DMS53 (cell line): ENCODE measurements at places on chromosomes 13 and 19.

- no peak for DNase-seq
Observed at GRCh38 chr13:84129966-84130365, 247.7 kb upstream of the SLITRK1 start.

GRCh38 chr13:110322126-110322827, 15.2 kb downstream of the COL4A2 start:
- no peak for DNase-seq

GRCh38 chr13:50691176-50691680, 152.3 kb downstream of the DLEU7 start:
- peak; percentile 9 for DNase-seq

- DNase-seq: no peak
Observed at GRCh38 chr13:50783066-50783465, 60.4 kb downstream of the DLEU7 start.

GRCh38 chr13:27405546-27406134, 18.8 kb upstream of the GTF3A start:
- peak; percentile 73 for DNase-seq

DNA sequence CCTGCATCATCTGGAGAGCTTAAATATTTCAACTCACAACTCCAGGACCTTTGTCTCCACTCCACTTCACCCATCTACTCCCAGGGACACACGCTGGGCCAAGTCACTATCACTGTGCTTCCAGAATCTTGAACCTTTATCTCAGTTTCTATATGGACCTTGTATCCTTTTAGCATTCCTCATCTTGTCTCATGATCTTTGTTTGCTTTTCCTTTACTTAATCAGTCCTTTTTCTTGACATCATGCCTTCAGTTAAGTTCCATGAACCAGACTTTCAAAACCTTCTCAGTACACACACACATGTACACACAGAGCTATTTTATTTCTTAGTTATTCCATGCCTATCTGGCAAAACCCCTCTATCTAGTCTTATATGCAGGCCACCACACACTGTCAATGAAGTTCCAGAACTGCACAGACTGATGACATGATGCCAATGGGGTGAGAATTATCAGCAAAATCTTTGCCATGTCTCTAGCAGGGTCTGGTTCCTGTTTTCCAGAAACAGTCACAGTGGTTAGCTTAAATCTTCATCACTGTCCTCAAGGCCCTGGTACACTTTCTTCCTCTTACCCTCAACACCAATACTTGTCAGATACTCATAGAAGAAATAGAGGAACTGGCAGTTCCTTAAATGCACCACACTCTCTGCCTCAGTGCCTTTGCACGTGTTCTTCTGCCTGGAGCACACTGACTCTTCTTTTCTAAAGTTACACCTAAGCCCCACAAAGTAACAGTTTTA, 77.6 kb upstream of the STARD13 start:
- no peak for DNase-seq

- DNase-seq: no peak
Observed at GRCh38 chr19:49588365-49589122, 2.4 kb upstream of the PRR12 start.

DNA sequence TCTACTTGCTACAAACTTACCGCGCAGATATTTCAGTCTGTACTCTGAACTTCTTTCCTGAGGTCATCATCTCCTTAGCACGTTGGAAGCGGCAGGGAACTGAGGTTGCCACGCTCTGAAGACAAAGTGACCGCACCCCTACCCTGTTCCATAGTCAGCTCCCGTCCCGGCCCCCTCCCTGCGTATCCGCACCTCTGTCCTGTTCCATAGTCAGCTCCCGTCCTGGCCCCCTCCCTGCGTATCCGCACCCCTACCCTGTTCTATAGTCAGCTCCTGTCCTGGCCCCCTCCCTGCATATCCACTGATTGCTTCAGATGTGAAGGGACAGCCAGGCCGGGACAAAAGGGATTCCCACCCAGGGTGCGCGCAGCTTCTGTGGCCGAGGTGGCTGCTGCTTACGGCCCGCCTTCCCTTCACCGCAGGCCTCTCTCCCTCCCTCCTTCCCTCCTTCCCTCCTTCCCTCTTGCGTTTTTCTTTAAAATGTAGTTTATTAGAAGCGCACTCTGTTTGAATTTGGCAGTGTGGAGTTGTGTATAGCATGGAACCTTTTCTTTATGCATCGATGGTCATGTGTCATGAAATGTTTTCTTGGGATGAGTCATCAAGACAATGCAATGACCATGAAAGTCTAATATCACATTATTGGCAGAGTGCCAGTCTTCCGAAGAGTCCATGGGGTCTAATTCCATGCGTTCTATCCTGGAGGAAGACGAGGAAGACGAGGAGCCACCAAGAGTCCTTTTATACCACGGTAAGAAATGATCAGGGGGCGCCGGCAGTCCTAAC, 21.9 kb upstream of the NDUFS7 start:
- DNase-seq: peak; percentile 43

DNA sequence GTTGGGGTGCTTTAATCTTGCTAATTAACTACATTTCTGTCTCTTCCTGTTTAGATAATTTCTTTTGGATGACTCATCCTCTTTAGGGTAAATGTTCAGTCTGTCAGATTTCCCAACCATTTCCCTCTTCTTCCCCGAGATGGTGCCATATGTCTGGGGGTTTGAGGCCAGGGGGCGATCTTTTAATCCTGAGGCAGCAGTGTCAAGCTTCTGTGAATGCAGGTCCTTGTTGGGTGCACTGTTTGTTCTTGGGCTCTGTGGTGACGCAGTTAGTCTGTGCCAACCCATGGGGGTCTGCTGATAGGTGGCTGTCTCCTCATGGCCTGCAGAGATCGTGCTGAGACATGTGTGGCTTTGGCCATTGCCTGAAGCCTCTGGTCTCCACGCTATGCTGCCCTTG, 420.4 kb downstream of the NDFIP2 start:
- DNase-seq: no peak

DNA sequence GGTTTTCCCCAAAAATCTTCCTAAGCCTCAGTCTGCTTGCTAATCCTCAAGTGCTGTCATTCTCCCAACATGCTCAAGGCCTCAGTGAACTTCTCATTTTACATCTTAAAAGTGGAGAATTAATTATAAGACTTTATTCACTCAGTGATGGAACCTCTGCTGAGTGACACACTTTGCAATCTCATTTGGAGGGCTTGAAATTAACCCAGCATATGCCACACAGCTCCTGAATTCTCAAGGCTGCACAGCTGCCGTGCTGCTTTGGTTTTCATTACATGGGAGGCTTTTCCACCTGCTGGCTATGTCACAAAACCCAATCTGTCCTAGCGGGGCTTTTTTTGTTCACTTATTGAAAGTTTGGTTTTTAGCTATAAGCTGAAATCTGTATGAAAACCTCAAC, 28.3 kb upstream of the SERPINE3 start:
- DNase-seq: no peak

DNA sequence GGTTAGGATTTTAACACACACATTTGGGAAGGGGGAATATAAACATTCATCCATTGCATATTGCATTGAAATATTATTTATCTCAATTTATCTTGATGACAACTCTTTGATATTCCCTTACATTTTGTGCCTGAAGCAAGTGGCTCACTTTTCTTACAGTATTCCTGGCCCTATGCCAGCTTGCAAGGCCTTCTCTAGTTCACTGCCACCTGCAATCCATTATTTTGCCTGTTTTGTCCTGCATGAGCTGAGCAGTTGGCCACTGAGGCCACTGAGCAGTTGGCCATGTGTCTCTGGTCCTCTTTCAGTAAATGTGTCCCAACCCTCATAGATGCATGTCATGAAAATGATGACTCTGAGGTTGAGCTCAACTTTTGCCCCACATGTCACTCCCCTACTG, 49.8 kb downstream of the CBY2 start:
- DNase-seq: no peak

DNA sequence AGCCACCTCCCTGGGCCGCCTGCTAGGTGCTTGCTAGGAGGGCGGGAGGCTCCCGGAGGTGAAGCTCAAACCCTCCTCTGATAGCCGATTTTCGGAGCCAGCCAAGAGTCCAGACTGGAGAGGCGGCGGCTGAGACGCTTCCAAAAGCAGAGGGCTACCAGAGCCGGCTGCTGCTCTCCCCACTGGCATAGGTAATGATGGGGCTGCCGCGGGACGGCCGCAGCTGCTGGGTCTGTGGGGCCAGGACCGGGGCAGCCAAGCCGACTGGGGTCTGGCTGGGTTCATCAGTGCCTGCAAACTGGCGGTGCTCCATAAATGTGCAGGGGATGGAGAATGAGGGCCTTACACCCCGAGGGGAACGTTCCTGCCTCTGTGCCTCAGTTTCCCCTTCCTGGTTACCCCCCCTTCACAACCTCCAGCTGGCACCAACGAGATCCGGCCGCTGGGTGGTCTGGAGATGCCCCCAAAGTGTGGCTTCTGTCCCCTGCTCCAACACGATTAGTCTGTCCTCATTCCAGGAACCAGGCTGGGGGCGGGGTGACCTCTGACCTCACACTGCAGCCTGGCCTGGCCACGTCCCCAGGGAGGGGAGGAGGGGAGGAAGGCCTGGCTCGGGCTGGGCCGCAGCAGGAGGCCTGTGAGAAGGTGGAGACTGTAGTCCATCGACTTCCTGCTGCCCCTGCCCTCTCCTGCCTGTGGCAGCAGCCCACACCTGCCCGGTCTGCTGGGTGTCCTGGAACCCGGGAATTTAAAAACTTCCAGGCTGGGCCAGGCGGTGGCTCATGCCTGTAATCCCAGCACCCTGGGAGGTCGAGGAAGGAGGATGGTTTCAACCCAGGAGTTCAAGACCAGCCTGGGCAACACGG, 3.8 kb upstream of the WDR18 start:
- DNase-seq: peak; percentile 42

DNA sequence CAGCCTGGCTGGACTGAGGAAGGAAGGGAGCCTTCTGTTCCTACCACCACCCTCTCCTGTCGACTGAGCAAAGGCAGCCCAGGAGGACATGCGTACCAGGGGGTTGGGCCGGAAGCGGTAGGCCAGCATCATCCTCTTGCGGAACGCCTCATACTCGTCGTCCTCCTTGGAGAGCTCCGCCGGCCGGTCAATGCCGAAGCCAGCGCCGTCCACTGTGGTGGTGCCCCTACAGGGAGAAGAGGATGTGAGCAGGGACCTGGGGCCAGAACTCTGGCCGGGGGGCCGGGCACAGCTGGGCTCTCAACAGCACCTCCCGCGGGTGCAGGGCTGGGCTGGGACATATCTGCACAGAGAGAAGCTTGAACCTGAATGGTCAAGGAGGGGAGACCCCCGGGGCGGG, 3.8 kb upstream of the TM6SF2 start:
- DNase-seq: no peak

DNA sequence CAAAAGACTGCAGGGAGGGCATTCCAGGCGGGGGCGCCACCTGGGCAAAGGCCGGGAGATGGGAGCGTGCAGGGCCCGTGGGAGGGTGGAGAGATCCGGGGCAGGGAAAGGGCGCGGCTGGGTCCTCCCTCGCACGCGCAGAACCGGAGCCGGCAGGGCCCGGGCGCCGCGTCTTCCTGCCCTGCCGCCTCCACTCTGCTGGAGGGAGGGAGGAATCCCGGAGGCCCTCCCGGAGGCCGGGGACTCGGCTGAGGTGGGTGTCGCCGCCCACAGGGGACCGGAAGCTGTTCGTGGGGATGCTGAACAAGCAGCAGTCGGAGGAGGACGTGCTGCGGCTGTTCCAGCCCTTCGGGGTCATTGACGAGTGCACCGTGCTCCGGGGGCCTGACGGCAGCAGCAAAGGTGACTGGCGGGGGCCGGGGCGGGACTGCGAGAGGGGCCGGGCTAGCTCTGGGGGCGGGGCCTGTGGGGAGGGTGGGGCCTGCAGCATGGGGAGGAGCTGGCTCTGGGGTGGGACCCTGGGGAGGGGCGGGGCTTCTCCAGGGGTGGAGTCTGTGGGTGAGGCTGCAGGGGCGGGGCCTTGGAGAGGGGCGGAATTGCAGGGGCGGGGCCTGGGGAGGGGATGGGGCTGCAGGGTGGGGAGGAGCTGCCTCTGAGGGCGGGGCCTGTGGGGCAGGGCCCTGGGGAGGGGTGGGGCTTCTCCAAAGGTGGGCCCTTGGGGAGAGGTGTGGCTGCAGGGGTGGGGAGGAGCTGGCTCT, 51.3 kb downstream of the CELF5 start:
- peak; percentile 76 for DNase-seq
